ENCODE measurements at places on chromosomes 6 and 20. TPM values are rescaled to one million over a fixed set of nuclear protein-coding genes. Genes with fewer than 3 reads are reported as not detected.
A peak's percentile ranks its signal among the peaks of the same experiment; 100 is the strongest.

- DNase-seq: no peak
Measured at GRCh38 chr6:43966853-43967718, 160.2 kb downstream of the MRPL14 start.

DNA sequence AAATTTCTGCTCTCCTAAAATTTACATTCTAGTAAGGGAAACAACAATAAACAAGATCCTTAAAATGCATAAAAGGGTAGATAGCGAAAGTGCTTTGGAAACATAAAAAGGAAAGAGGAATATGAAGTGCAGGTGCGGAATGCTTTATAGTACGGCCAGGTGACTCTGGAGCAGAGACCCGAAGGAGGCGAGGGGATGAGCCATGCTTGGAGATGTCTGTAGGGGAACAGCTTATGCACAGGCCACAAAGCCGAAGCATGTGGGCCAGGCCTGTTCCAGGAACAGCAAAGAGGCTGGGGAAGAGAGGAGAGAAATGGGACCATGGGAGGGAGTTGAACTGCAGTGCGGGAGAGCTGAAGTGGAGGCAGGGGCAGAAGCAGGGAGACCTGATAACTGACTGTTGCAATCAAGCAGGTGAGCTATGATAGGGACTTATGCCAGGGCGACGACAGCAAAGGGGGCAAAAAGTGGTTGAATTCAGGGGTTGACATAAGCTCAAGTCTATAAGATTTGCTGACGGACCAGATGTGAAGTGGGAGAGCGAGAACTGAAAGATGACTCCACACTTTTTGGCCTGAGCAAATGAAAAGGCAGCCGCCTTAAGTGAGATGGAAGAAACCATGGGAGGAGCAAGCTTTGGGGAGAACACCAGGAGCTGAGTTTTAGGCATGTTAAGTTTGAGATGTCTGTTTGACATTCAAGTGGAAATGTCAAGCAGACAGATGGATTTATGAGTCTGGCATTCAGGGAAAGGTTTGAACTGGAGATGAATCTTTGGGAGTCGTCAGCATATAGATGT lies 83.1 kb downstream of the CNBD2 start:
- no peak for DNase-seq

DNA sequence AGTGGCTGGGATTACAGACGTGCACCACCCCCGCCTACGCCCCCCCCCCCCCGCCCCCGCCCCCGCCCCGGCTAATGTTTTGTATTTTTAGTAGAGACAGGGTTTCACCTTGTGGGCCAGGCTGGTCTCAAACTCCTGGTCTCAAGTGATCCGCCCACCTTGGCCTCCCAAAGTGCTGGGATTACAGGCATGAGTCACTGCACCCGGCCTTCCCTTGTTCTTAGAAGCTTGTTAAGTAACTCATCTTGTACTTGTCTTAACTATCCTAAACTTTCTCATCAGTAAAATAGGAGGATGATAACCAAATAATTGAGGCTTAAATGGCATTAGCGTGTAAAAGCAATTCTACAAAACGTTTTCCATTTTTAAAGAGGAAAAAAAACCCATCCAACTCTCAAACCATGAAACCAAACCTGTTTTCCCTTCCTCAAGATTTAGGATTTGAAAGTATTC lies 4.2 kb downstream of the CDYL start:
- DNase-seq: no peak

GRCh38 chr6:143811501-143812157 lies 31.5 kb upstream of the LTV1 start:
- DNase-seq: peak; percentile 58

DNA sequence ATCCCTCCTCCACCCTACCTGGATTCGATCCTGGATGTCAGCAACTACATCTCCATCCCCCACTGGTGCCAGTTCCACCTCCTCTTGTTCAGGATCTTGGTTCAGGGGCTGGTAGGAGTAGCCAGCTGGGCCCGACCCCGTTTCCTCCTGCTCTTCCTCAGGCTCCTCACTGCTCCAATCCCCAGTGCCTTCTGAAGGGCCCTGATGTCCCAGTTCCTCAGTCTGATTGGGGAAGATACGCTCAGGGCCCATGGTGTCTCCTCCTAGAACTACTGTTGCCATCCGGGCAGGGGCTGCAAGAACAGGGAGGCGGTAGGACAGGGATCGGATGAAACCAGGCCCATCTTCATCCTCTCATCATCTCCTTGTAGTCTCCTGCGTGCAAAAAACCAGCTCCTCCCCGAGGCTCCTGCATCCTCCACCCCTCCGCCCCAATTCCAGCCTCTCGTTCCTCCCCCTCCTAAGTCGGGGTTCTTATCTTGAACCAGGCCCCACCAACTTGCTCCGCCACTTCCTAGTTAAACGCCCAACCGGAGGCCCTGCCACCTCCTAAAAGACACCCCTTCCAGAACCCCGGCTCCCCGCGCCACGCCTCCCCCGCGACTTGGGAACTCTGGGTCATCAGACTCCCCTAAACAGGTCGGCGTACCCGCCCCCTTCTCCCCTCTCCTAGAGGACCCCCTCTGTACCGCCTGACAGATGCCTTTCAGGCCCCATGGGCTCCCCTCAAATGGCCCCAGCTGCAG lies 476 bp downstream of the MEA1 start:
- DNase-seq: no peak

DNA sequence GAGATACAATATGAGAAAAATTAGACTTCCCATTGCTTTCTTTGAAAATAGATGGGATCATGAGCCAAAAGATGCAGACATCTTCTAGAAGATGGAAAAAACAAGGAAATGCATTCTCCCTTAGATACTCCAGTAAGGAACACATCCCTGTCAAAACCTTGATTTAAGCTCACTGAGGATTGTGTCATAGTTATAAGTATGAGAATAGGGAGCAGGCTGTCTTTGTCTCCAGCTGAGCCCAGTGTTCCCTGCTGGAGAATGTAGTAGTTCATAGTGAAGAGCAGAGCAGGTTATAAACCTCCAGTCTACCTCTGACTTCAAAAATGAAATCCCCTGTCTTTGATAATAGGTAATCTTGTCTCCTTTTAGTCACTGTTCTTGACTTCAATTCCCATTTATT lies 589.9 kb downstream of the PHF3 start:
- no peak for DNase-seq

DNA sequence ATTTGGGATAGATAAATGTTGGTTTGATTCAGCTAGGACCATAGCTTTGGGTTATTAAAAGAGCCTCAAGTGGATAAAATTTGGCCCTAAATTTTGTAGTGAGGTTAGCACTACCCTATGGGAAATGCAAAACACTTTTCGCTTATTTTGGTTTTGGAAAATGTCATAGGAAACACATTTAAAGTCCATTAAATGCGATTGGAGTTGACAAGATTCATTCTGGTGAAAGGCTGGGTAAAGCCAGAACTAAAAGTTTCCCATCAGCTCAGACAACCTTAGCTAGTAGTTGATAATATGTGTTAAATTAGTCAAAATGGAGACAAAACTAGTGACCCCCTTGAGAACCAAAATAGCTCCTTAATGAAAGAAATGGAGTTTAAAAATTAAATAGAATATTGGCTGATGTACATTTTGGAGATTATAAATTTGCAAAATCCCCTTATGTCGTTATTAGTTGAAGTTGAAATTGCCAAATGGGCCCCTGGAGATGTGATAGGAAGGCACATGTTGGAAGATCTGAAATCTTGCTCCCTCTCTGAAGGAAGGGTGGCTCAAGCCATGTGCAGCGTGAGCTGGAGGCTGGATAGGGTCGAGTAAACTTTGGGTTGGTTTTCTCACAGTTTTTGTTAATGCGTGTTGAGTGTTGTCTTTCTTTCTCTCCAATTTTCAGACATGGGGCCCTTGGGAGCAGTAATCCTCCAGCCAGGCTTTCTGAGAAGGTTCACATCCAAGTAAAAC lies 72.8 kb downstream of the CD83 start:
- DNase-seq: peak; percentile 45

GRCh38 chr6:112241820-112242429 lies 12.4 kb downstream of the LAMA4 start:
- no peak for DNase-seq

DNA sequence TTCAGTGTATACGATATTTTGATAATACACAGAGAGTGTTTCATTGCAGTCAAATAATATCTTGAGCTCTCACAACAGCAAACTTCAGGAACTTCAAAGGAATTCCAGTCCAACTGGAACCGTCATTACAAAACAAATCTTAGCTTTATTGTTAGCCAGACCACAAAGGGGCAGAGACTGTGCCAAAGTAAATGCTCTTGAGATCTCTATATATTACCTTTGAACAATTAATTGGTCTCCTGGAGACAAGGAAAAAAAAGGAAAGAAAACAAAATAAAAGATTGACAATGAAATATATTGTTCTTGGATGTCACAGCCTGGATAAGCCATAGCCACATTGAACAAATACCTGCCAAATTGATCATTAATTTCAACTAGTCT lies 70.0 kb downstream of the FOXC1 start:
- DNase-seq: no peak

Gene BPIFB3
- total RNA-seq: not detected

GRCh38 chr6:21067521-21067920 lies 526.0 kb upstream of the SOX4 start:
- no peak for DNase-seq

GRCh38 chr20:56362833-56363413 lies 4.1 kb downstream of the FAM210B start:
- DNase-seq: no peak

GRCh38 chr6:43962458-43962857 lies 164.8 kb downstream of the MRPL14 start:
- no peak for DNase-seq

Gene CPXM1
- 30.5 TPM for total RNA-seq

Gene SLC35D3
- total RNA-seq: 0.10 TPM

- DNase-seq: no peak
Measured at GRCh38 chr20:23654717-23655116, 17.0 kb upstream of the CST3 start.

- no peak for DNase-seq
Measured at GRCh38 chr6:155196911-155197310, 66.9 kb upstream of the CLDN20 start.

- DNase-seq: no peak
Measured at GRCh38 chr6:4491501-4492260, 284.5 kb upstream of the CDYL start.

GRCh38 chr6:21994821-21995220 lies 302.0 kb downstream of the PRL start:
- DNase-seq: no peak

- DNase-seq: no peak
Measured at GRCh38 chr20:5626603-5627002, 123.6 kb upstream of the SHLD1 start.

- DNase-seq: no peak
Measured at GRCh38 chr6:160131636-160132296, 10.2 kb downstream of the SLC22A1 start.

Gene BPIFB1
- not detected for total RNA-seq

- DNase-seq: peak; percentile 23
Measured at GRCh38 chr6:3766214-3766613, 14.7 kb upstream of the PXDC1 start.

GRCh38 chr20:20466341-20466879 lies 98.5 kb downstream of the INSM1 start:
- DNase-seq: no peak

Gene CLDN20
- 0.30 TPM for total RNA-seq

Gene FOXC1
- 15.3 TPM for total RNA-seq

- DNase-seq: no peak
Measured at GRCh38 chr6:81770381-81770780, 17.9 kb upstream of the TENT5A start.

GRCh38 chr6:129981598-129981997 lies 36.8 kb upstream of the L3MBTL3 start:
- DNase-seq: no peak

DNA sequence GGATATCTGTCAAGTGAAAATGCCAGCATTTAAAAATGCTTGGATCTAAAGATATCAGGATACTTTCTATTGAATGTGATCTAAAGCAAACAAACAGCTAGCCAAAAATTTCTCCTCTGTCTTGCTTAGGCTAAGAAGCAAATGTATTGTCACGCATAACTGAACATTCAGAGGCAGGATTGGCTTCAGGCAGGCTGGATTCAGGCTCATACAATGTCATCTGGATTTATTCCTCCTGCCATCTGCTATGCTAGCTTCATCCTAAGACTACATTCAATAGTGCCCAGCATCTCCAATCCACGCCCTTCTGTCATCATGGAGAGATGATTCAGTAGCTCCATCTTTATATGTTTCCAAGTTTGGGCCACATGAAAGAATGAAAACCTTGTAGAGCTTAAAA lies 27.1 kb downstream of the PFDN4 start:
- no peak for DNase-seq

Gene HECA
- 39.7 TPM for total RNA-seq

Gene CST5
- not detected for total RNA-seq

DNA sequence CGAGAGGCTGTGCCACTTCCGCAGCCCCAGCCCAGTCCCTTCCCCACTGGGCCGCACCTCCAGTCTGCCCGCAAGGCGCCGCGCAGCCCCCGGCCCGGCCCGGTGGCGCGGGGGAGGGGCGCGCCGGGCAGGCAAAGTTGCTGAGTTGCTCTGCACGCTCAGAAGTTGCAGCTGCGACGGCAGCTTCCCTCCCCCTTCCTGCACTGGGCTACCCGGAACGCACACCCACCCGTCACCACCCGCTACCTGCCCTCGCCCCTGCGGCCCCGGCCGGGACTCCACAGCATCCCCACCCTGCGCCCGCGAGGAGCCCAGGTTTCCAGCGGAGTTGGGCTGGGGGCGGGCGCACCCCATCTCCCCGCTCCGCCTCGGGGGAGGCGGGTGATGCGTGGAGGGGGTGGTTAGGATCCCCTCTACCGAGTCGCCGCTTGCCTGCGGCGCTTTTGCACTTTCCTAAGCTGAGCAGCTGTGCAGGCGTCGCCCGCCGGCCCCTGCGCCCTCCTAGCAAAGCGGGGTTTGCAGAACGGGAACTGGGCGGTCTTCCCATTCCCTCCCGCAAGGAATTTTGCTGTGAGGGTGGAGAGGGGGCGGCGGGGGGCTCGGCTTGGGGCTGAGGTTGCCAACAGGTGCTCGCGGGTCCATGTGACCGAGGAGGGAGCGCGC lies 55.9 kb upstream of the RREB1 start:
- DNase-seq: peak; percentile 32

DNA sequence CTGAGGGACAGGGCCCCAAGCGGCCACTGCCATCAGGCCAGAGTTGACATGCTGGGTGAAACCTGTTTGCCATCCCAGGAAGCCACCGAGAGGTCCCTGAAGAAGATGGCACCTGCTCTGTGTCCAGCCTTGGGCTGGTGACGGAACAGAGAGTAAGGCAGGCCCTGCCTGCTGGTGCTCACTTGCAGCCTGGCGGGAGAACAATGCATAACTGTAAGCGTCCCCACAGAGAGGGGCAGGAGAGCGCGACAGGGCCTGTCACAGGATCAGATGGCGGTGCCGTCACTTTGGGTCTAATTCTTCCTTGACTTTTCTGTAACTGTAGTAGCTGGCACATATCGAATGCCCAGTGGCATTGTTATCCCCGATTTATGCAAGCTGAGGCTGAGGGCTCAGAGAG lies 29.0 kb upstream of the VSTM2L start:
- DNase-seq: no peak

All from skin of body (tissue), 3 donors.